ENCODE measurements at places on chromosomes 1 and 21. TPM values are rescaled to one million over a fixed set of nuclear protein-coding genes. Genes with fewer than 3 reads are reported as not detected.

- no peak for DNase-seq
These were observed 1.2 kb downstream of the SLC37A1 start for GRCh38 chr21:42514883-42515228.

The SH2D1B gene
- 0.14 TPM for total RNA-seq

- no peak for DNase-seq
These were observed 121.9 kb upstream of the JUN start for GRCh38 chr1:58905628-58906221.

DNA sequence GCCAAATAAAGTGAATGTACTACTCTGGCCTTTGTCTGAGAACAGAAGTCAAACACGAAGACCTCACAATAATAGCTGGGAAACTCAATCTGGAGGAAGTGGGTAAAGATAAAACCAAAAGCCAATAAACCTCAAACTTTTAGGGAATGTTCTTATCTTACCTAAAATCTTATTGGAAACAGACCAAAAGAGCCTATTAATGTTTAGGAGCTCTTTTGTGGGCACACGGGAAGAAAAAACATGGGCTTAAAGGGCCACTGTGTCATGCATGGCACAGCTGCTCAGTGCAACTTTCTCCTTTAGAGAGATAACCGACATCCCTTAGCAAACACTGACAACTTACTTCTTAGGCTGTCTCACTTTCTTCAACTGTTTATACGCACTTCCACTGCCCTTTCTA lies 16.1 kb downstream of the EIF2B3 start:
- DNase-seq = no peak

- DNase-seq = no peak
These were observed 247.8 kb downstream of the NCAM2 start for GRCh38 chr21:21246007-21246406.

GRCh38 chr1:9633493-9633892 lies 18.0 kb upstream of the PIK3CD start:
- DNase-seq = no peak

The TEDDM1 gene
- not detected for total RNA-seq

DNA sequence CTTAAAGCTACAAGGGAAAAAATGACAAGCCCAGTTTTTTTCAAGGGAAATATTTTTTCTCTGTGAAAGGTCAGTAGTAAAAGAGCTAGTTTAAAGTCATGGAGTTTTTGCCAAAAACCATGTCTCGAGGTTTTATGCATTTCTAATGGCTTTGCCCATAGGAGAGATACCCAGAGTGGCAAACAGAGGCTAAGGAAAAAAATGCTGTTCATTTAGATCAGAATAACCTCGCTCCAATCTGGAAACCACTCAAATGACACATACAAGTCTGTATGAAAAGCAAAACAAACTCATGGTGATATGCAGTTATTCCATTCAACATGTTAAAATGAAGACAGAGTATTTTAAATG lies 36.9 kb upstream of the EDEM3 start:
- no peak for DNase-seq

DNA sequence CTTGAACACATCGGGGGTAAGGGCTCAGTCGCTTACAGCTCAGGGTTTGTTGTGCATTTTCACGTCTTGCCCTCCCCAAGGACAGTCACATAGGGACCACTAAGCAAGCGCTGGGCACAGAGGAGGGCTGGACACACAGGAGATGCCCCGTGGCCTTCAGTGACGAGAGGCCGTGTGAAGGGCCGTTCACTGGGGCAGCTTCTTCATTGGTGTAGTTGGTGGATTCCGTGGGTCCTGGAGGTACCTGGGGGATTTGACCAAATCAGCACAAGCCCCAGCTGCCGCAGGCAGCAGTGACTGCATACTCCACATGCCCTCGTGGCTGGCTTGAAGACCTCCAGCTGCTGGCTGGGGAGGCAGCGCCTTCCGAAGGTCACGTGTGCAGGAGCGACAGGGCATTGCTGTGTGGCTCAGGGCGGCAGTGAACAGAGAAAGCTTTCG lies 100.8 kb upstream of the C1orf174 start:
- peak; percentile 46 for DNase-seq

GRCh38 chr21:41011098-41011731 lies 156.7 kb upstream of the BACE2 start:
- DNase-seq = no peak

GRCh38 chr1:27542463-27543273 lies 52.7 kb upstream of the WASF2 start:
- no peak for DNase-seq

The APCS gene
- total RNA-seq = not detected

DNA sequence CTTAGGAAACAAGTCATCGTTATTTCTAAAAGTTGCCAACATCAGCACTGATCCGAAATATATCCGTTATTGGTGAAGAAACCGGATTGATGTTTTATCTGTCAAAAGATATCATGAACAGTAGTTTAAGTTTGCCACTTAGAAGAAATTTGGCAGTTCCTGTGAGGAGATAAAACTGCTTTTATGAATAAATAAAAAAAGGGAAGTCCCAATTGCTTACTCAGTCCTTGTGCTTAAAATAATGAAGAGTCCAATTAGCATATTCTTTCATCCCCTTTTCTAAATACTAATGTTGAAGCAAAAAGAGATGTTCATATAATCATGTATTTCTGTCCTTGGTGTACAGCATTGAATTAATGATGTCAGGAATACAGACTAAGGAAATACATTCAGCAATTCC lies 164.6 kb downstream of the NCAM2 start:
- no peak for DNase-seq

GRCh38 chr1:19319196-19319595 lies 7.1 kb downstream of the SLC66A1 start:
- DNase-seq = no peak

GRCh38 chr1:85465099-85465785 lies at the start of gene DDAH1:
Gene DDAH1 (minus strand): TSS chr1:85465159. CDS start chr1:85465045, 114 bp downstream.
- peak; percentile 88 for DNase-seq

GRCh38 chr1:55446351-55446750 lies 231.2 kb upstream of the USP24 start:
- DNase-seq = no peak

The OBSCN gene
- 3.5 TPM for total RNA-seq

GRCh38 chr21:33199516-33200217 lies 30.1 kb upstream of the IFNAR2 start:
- no peak for DNase-seq

The TNFRSF9 gene
- not detected for total RNA-seq

DNA sequence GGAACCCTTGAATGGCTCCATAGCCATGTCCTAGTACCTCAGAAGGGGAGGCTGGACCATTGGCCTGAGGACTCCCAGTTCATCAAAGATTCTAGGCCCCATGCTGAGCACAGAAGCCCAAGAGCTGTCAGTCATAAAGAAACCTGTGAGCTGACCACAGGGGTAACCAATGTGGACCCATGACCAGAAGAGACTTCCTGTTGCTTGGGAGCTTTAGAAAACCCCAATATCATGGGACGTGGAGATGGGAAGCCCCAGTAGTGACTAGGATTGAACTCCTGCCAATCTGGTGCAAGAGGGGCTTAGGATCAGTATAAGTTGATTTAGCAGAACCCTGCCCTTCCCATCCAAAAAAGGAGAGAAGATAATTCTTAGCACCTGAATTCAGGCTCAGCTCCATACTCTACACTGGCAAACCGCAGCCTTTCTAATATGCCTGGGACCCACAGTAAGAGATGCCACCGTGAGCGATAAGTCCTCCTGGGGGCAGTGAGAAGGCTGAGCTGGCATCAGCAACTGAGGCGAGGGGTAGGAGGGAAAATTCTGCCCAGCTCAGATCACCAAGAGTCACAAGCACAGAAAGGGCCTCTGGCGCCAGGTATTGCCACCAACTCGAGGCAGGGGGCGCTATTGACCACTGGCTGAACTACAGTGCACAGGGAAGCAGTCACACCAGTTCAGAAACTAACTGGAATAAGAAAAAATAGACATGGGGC lies 108.9 kb downstream of the CAPN8 start:
- DNase-seq = no peak

The FAM151A gene
- not detected for total RNA-seq

- DNase-seq = peak; percentile 2
These were observed 6.0 kb upstream of the CAMTA1 start for GRCh38 chr1:6779089-6779805.

The YARS1 gene
- 85.5 TPM for total RNA-seq

The SLC6A9 gene
- 12.2 TPM for total RNA-seq

DNA sequence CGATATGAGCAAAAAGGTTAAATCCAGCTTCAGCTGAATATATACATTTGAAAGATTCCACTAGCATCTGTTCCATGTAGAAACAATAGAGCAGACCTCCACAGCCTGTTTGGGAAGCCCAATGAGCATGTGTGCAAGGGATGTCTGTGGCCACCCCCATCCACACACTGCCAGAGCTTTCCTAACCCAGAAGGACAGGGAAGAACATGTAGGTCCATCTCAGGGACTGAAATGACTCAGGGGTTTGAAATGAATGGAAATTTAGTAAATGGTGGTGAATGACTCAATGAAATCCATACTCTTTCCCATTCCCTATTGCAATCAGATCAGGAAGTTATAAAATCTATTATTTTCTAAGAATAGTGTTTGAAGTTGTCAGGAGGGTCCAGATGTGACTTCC lies 397.2 kb downstream of the DUSP10 start:
- DNase-seq = no peak

DNA sequence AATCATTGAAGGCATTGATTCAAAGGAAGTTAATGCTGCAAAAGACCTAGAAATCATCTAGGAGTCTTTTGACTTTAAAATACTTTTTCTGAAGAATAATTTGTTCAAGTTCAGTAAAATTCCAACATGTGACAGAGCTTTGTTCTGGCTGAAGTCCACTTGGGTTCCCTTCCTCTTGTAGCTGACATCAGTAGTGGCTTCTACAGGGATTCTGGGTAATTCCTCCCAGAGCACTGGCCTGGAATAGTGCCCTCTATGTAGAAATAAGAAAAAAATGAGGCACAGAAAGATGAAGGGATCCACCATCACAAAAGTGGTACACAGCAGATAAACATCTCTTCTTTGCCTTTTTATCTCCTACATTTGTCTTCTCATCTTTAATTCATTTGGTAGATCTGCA lies 548.1 kb downstream of the LTN1 start:
- DNase-seq = no peak

- DNase-seq = no peak
These were observed 140.4 kb upstream of the BEND5 start for GRCh38 chr1:48917070-48917454.

The TMIGD3 gene
- total RNA-seq = 7.1 TPM

All from posterior vena cava (tissue), 2 donors.